ENCODE measurements at places on chromosomes 2 and 18. TPM values are rescaled to one million over a fixed set of nuclear protein-coding genes. Genes with fewer than 3 reads are reported as not detected.

- peak; percentile 66 for ATAC-seq
Observed at GRCh38 chr2:68251187-68251854, 1.0 kb downstream of the PPP3R1 start.

The RAB12 gene
- 11.9 TPM for total RNA-seq

The MC2R gene
- total RNA-seq: not detected

DNA sequence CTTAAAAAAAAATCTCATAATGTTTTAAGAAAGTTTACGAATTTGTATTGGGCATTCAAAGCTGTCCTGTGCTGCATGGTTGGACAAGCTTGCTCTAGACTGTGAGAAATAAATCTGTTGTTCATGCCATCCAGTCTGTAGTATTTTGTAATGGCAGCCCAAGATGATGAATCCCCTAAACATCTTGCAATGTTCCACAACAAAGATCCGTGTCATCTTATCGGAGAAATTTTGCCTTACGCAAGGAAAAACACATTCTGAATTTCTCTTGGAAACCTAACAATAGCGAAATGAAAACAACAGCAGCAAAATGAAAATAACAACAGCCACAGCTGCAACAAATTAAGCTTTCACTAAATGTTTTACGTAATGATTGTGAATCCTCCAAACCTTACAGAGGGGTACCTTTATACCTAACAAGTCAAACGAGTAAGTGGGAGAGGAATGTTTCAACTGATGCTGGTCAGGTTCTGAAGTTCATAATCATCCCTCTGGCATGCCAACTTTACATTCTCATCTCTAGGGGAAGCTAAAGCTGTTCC lies 76.1 kb upstream of the RNU4ATAC start:
- ATAC-seq: no peak

The GMCL1 gene
- 24.1 TPM for total RNA-seq

- no peak for ATAC-seq
Observed at GRCh38 chr18:44156126-44156525, 524.6 kb upstream of the SETBP1 start.

DNA sequence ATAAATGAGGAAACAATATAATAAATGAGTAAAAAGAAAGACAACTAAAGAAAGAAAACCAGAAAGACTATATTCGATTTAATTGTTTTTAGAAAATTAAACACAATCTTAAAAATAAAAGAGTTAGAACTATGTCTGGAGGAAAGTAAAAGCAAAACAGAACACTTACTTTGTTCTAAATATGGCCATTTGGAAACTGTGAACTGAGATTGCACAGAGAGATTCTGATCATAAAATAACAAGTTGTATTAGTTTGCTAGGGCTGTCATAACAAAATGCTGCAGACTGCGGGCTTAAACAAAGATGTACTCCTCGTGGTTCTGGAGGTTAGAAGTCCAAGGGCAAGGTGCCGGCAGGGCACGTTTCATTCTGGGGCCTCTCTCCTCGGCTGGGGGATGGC lies 128.1 kb upstream of the AQP4 start:
- no peak for ATAC-seq

DNA sequence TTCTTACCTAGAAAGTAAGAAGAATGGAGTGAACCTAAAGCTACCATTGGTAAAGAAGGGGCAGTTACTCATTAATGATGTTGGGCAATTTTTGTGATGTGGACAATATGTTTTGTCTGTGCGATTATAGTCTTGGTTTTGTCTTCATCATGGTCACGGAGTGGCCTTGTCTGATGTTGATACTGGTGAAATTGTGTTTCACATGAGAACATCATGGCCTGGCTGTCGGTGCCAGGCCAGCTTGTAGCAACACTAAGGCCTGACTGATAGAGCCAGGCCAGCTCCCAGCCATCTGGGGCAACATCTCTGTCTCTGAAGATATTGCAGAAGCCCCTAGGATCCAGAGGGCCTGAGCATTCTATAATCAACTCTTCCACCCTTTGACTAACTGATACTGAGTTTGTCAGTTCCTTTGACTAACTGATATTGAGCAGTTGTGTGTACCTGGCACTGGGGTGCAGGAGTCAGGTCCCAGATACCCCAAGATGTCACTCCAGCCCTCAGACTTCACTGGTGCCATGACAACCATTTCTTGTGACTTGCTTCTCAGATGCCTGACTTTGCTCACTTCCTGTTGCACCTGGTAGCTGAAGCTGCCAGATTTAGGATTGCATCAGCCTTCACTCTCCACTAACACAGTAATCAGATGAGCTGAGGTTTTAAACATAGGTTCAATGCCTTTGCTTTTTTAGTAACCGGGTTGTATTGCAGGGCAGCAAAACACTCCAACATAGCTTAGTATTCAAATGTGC lies 62.5 kb downstream of the RPIA start:
- ATAC-seq: peak; percentile 50

The AQP12B gene
- total RNA-seq: not detected

The AQP12A gene
- not detected for total RNA-seq

DNA sequence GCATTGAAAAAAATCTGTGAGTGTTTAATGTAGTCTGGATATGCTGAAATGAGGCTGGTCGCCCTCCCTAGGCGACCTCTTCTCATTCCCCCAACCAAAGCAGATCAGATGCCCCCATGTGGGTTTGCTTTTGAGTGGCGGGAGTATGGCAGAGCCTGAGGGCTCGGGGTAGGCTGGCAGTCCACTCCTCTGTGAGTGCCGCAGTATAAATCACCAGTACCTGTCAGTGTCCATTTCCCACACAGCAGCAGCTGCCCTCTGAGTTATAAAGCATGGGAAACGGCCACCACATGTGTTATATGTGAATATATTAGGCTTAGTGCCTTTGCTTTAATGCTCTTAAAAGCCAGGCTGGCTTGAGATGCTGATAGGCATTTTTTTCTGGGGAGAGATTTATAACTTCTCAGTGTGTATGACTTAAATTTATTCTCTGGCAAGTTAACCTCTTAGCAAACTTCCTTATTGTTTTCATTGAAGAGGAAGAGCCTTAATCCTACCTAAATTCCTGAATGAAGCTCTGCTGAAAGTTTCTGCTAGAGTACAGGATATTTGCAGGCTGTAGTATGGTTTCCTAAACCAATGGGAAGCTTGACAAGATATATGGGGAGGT lies 3.8 kb downstream of the DCC start:
- no peak for ATAC-seq
